ENCODE measurements at places on chromosomes 3 and 15.

GRCh38 chr3:79973917-79974595 lies 206.3 kb upstream of the ROBO1 start:
- DNase-seq, result no peak

DNA sequence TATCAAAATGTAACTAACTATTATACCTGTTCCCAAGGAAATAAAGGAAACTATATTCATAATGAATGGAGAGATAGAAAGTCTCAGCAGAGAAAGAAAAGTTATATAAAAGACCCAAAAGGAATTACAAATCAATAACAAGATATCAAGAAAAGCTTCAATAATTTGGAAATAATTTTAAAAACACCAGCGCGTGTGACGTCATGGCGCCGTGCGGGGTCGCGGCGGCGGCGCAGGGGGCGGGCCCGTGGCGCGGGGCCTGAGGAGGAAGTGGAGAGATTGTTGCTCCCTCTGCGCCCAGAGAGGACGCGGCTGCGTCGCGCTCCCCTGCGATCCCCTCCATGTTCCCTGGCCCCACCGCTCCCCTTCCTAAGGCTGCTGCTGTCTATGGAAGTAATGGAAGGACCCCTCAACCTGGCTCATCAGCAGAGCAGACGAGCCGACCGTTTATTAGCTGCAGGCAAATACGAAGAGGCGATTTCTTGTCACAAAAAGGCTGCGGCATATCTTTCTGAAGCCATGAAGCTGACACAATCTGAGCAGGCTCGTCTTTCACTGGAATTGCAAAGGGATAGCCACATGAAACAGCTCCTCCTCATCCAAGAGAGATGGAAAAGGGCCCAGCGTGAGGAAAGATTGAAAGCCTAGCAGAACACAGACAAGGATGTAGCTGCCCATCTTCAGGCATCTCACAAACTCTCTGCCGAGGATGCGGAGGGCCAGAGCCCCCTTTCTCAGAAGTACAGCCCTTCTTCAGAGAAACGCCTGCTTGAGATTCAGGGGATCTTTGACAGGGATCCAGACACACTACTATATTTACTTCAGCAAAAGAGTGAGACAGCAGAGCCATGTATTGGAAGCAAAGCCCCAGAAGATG lies 4.1 kb downstream of the XCR1 start:
- DNase-seq, result no peak

DNA sequence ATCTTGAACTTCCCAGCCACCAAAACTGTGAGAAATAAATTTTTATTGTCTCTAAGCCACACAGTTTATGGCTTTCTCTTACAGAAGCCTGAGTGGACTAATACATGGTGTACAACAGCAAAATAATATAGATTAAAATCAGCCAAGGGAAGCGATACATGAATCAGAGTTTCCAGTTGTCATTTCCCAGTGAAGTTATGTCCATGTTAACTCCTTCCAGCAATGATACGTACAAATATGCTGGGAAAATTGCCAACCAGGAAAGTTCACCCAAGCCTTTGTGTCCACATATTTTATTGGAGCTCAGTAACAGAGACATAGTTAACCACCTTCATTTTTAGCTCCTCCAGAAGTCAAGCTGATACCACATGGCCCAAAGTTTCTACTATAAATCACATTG lies 280.9 kb upstream of the KCNMB2 start:
- DNase-seq, result no peak

GRCh38 chr3:41327718-41328117 lies 128.4 kb downstream of the CTNNB1 start:
- DNase-seq, result no peak

DNA sequence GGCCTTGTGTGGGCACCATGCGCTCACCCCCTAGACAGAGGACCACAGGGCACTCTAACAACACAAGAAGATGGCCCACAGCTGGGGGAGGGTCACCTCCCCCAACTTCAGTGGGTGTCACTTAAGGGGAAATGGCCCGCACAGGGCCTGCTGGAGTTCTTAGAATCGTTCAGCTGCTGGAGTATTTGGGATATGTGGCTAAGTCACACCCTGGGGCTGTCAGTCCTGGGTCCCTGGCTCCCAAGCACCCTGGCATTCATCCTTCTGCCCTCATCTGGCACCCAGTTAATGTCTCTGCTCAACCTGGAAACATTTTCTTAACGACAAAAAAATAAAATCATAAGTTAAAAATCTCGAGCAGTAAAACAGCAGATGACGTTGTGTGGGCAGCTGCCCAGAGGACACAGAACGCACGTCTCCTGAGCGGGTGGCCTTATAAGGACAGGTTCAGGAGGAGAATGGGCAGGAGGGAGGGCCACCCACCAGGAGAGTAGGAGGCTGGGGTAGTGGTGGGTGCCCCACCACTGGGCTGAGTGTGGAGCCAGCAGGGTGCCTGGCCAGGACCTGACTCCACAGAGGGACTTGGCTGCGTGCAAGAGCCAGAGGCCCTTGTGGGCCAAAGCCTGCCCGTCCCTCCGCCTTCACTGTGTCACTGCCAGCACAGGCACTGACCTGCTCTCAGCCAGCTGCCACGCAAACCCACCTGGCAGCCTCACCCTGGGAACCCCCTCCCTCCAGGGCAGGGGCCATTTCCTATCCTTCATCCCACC lies 11.5 kb downstream of the KBTBD13 start:
- DNase-seq, result no peak

- no peak for DNase-seq
These were observed 107.7 kb upstream of the PLSCR5 start for GRCh38 chr3:146712806-146713205.

- no peak for DNase-seq
These were observed 19.9 kb upstream of the RTP2 start for GRCh38 chr3:187722206-187722612.

DNA sequence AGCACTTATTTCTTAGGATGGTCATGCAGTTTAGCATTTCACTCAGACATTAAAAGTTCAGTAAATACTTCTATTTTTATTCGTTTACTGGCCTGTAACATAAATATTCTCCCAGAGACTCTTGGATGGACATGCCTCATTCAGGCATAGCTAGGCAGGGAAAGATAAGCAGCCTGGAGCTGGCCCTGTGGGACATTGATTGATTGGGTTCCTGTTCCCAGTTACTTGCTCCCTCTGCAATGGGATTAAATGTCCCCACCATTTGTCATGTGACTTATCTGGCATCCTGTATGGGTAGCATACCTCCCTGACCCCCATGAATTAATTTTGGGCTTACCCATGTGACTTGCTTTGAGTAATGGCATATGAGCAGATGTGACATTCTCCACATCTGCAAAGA lies 2.7 kb upstream of the SCAMP5 start:
- no peak for DNase-seq

All from nephron progenitor cell (in vitro differentiated cells).